GF-D8 (cell line): ENCODE measurements at places on chromosomes 4 and X.
A peak's percentile ranks its signal among the peaks of the same experiment; 100 is the strongest.

DNA sequence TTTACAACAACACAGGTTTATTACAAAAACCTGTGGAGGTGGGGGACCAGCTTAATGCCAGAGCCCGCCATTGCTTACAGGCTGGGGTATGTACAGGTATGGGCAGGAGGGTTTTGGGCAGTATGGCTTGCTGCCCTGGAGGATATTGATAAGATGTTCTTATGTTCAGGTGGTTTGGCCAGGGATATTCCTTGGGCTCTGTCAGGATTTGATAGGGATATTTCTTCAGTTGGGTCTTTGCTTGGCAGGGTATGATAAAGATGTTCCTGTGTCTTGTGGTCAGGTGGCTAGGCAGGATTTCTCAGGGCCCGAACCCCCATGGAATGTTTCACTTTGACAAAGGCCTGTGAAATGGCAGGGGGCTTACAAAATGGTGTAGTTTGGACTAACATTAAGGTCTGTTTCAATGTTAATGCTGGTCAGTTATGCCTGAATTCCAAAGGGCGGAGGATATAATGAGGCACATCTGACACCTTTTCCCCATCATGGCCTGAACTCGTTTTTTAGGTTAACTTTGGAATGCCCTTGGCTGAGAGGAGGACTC lies 3.1 kb downstream of the MGST2 start:
- no peak for DNase-seq

GRCh38 chr4:94897023-94897422 lies 139.3 kb downstream of the BMPR1B start:
- DNase-seq, result no peak

- no peak for DNase-seq
These were observed 731.3 kb downstream of the DMD start for GRCh38 chrX:32480019-32480418.

DNA sequence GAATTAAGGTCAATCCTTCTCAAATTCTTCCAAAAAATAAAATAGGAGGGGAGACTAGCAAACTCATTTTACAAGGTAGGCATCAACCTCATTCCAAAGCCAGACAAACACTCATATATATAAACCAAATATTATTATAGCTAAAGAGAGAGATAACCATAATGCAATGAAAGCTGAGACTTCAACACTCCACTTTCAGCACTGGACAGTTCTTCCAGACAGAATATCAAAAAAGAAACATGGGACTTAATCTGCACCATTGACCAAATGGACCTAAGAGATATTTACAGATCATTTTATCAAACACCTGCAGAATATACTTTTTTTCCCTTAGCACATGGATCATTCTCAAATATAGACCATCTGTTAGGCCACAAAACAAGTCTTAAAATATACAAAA lies 15.5 kb upstream of the EDA2R start:
- no peak for DNase-seq

DNA sequence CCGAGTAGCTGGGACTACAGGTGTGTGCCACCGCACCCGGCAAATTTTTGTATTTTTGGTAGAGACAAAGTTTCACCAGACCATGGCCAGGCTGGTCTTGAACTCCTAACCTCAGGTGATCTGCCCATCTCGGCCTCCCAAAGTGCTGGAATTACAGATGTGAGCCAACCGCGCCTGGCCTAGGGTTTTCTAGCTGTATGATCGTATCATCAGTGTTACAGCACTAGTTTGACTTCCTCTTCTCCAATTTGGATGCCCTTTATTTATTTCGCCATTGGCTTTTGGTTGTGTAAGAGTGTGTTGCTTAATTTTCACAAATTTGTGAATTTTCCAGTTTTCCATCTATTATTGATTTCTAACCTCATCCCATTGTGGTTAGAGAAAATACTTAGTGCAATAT lies 5.2 kb downstream of the TKTL1 start:
- DNase-seq, result peak; percentile 54

- no peak for DNase-seq
These were observed 16.4 kb downstream of the FAT4 start for GRCh38 chr4:125331116-125331515.

DNA sequence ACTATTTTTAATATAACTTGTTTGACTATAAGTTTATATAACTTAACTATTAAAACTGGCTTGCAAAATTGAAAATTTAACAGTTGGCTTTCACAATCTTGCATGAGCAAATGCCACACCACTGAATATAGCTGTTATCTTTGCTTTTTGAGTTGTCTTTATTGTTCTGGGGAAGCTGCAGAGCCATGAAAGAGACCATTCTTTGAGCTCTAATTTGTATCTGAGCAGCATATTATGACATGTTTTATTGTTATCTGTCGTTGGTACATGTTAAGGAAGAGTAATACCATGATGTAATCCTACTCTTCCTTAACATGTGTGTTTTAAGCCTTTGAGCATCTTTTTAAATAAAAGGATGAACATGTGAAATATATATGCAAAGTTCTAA lies 97.1 kb upstream of the ANK2 start:
- DNase-seq, result no peak

DNA sequence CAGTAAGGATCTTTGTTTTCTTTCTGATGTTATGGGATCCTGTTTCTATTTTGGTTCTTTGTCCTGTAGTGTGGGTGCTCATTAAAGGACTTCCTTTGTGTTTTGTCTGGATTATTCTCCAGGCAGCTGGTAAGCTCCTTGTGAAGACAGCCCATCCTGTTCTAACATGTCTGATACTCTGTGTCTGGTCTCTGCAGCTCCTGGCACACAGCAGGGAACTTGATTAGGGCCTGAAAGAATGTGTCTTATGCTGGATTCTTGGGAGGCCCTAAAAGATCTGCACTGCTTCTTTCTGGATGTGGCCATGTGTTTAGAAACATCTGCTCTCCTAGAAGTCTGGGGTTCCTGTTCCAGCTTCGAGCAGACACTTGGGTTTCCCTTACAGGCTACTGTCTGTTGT lies 38.1 kb upstream of the ATXN3L start:
- DNase-seq, result no peak
